ENCODE measurements at places on chromosomes 7 and 10.
A peak's percentile ranks its signal among the peaks of the same experiment; 100 is the strongest.

DNA sequence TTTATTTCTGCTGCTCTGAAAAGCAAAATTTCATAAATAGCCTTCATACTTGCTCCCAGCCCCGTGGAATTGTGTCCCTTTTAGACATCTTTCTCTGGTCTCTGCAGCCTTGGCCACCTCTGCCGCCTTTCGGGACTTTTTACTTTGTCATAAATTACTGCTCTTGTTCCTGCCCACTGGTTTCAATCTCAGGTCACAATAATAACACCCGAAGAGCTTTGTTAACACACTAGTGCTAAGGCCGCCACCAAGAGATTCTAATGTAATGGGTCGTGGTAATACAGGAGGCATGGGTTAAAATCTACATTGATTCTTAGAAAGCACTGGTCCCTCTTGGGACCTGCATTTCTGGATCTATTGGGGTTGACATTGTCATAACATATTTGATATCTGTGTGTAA, 276.0 kb upstream of the VWC2 start:
- DNase-seq = peak; percentile 3

- no peak for DNase-seq
Observed at GRCh38 chr10:62961951-62962523, 145.9 kb upstream of the EGR2 start.

- peak; percentile 25 for DNase-seq
Observed at GRCh38 chr10:121696854-121697253, 98.6 kb upstream of the FGFR2 start.

DNA sequence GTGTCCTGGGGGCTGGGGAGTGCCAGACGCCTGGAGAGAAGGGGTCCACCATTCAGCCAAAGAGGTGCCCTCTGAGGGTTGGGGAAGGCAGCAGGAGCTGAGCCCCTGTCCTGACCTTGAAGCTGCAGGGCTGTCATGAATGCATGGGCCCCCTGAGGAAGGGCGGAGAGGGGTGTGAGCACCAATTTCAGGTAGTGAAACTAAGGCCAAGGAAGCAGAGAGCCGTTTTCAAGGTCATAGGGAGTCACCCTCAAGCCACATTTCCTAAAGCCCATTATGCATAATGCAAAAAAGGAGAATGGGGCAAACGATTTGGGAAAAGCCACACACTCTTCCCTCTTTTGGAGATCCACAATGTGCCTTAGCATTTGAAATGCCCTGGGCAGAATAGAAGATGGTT, 37.2 kb downstream of the FIGNL1 start:
- DNase-seq = no peak

- DNase-seq = no peak
Observed at GRCh38 chr7:74625446-74625845, 32.1 kb upstream of the GTF2I start.

DNA sequence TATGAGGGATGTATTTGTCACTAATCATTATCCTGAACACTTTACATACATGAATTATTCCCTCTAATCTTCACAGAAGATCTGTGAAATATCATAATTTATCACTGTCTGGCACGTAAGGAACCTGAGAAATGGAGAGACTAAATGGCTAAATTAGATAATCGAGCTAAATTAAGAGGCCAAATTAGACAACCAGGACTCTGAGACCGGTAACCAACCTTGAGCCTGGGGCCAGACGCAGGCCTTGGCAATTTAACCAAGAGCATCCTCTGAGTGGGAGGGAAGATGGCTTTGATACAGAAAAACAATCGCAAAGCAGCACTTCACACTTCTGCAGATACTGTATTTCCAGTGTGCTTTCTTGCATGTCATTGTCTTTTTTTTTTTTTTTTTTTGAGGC, 21.4 kb downstream of the SVOPL start:
- no peak for DNase-seq

DNA sequence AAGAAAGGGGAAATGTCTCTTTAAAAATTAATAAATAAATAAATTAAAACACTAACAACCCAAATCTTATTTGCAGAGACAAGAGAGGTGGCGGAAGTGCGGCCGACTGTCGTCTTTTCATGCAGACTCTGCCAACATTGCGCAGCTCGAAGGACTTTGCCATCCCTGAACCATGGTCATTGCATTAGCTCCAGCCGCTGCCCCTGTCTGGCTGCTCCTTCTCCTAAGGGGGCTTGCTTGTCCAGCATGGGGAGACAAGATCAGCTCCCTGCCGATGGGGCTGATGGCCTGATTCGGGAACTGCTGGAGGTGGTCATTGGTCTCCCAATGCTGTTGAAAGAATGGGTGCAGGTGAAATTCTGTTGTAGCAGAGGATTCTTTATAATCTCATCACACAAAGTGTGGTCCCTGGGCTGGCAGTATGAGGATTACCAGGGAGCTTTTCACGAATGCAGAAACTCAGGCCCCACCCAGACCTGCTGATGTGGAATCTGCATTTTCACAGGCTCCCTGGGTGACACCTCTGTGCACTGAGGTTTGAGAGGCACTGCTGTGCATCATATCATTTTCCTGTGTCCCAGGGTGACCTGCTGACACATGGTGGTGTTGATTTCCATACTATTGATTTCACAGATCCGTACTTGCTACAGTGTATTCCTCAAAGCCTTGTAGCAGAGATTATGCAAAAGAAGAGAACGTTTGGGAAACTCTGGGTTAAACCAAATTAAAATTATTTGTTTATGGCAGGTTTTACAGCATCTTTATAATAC, 172.4 kb upstream of the ZMIZ1 start:
- DNase-seq = no peak

- DNase-seq = no peak
Observed at GRCh38 chr7:2518737-2519118, 846 bp upstream of the LFNG start.

GRCh38 chr7:18402488-18403183, 92.9 kb upstream of the HDAC9 start:
- no peak for DNase-seq
